ENCODE measurements at places on chromosomes 1 and 21.

DNA sequence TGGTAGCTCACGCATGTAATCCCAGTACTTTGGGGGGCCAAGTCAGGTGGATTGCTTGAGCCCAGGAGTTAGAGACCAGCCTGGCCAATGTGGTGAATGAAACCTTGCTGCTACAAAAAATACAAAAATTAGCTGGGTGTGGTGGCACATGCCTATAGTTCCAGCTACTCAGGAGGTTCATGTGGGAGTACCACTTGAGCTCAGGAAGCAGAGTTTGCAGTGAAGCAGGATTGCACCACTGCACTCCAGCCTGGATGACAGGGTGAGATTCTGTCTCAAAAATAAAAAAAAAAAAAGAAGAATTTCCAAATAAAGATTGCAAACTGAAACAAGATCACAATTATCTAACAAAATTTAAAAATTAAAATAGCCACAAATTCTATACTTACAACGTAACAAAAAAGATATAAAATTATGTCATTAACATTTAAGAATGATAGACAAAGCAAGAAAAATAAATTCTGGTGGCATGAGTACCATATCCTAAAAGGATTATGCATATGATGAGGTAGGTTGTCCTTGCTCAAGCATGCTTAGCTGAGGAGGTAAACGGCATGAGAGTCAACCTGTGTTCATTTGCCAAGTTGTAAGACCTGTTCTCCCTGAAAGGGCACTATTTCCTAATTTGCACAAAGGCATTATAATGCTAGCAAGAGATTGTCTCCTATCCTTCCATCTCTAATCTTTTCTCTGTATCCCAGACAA, 20.2 kb downstream of the IPP start:
- DNase-seq = no peak

- DNase-seq = no peak
Measured at GRCh38 chr1:55980582-55980981, 598.8 kb downstream of the PLPP3 start.

- no peak for DNase-seq
Measured at GRCh38 chr1:161502641-161503393, 2.4 kb upstream of the FCGR2A start.

DNA sequence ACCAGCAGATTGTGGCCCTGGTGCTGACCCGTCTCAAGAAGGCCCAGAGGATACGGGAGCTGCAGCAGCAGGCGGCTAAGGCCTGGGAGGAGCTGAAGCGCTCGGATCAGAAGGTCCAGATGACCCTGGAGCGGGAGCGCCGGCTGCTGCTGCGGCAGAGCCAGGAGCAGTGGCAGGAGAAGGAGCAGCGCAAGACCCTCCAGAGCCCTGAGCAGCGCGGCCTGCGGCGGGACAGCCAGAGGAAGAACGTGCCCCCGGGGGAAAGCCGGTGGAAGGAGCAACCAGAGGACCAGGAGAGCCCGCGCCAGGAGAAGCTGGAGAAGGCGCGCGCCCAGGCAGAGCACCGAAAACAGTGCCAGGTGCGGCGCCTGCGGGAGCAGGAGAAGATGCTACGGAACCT, 1.0 kb downstream of the CCDC185 start:
- DNase-seq = no peak

DNA sequence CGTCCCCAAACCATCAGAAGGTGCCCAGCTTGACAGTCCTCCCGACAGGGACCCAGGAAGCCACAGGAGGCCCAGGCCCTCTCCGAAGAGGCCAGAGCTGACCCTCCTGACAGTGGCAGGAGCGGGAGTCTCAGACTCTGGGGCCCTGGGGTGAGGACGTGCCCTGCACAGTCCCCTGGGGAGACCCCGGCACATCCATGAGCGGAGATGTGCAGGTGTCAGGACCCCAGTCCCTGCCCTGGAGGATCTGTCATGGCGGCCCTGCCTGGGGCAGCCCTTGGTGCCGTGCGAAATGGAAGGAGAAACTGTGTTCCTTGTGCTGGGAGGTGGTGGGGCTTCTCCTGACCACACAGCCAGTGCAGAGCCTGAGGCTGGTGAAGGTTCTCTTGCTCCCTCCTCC, 55.8 kb downstream of the OBSCN start:
- no peak for DNase-seq

GRCh38 chr1:147238053-147238902, 4.2 kb upstream of the CHD1L start:
- DNase-seq = no peak

- no peak for DNase-seq
Measured at GRCh38 chr1:176696109-176696508, 233.1 kb downstream of the PAPPA2 start.

GRCh38 chr1:5961601-5962000, 30.6 kb downstream of the NPHP4 start:
- DNase-seq = no peak

GRCh38 chr1:2534315-2534686, 4.2 kb upstream of the HES5 start:
- no peak for DNase-seq

GRCh38 chr1:201610858-201611257, 71.9 kb downstream of the NAV1 start:
- no peak for DNase-seq

DNA sequence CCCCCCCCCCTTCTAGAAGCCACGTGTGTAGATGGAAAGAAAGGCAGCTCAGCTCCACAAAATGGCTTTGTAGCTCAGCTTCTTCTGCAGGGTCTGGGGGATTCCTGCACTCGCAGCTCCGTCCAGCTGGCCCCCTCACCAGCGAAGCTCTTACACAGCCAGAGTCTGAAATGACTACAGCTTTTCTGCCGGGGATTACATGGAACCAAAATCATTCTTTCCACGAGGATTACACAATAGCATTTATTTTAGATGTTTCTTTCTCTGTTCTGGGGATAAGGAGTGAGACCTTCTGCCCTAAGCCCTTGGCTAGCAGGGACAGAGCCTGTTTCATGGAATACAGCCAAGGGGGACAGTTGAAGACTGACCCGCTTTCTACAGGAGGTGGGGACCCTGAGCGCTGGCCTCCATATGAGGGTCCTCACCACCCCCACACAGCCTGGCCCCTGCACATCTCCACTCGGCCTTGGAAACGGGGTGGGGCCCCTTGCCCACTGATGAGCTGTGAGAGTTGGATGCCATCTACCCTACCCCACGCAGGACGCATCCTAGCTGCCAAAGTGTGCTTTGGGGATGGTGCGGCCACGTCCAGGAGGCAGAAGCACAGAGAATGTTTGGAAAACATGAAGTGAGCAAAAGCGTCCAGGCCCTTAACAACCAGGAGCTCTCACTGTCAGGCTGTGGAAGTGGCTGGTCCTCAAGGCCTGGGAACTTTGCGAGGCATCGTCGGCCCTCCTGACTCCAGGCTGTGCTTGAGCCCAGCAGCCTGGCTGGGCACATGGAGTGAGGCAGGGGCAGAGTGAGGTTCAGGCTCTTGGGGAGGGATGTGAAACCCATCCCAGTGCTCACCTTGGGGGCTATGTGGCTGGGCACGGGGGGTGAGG, 14.5 kb downstream of the ACTRT2 start:
- no peak for DNase-seq

- DNase-seq = no peak
Measured at GRCh38 chr1:7568053-7568452, 203.0 kb upstream of the VAMP3 start.

DNA sequence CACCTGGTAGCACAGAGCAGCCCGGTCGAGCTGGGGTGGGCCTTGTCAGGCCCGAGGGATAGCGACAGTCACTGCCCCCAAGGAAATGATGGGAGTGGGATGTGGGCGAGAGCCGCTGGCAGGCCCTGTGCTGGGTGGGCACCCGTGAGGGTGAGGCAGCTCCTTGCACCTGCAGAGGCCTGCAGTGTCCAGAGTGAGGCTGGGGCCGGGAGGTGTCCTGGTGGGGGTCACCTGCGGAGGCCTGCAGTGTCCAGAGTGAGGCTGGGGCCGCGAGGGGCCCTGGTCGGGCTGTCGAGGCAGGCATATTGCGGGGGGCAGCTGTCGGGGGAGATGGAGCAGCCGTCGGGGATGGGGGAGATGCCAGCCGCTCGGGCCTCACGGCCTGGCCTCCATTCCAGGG, 49.5 kb downstream of the SLC19A1 start:
- no peak for DNase-seq

DNA sequence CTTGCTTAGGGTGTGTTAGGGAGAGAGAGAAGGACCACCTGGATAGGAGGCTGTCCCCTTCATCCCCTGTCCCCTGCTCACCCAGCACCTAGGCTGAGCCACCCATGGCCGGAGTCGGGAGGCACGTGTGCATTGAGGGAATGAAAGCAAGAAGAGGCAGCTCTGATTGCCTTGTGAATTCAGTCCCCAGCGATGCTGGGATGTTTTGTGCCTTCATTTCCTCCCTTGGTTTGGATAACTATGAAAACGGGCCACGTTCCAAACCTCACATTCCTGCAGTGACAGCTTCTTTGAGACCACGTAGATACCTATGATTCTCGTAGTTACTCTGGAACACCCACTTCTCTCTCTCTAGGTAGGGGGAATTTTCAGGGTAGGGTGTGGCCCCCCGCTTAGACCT, 67.1 kb downstream of the MAN1C1 start:
- no peak for DNase-seq

GRCh38 chr1:152089014-152089674, at the start of gene TCHHL1:
TSS of gene TCHHL1 (minus strand) at chr1:152089064. CDS start at chr1:152088143, 921 bp downstream.
- no peak for DNase-seq

GRCh38 chr1:14118691-14119485, 418.9 kb downstream of the PRDM2 start:
- no peak for DNase-seq

DNA sequence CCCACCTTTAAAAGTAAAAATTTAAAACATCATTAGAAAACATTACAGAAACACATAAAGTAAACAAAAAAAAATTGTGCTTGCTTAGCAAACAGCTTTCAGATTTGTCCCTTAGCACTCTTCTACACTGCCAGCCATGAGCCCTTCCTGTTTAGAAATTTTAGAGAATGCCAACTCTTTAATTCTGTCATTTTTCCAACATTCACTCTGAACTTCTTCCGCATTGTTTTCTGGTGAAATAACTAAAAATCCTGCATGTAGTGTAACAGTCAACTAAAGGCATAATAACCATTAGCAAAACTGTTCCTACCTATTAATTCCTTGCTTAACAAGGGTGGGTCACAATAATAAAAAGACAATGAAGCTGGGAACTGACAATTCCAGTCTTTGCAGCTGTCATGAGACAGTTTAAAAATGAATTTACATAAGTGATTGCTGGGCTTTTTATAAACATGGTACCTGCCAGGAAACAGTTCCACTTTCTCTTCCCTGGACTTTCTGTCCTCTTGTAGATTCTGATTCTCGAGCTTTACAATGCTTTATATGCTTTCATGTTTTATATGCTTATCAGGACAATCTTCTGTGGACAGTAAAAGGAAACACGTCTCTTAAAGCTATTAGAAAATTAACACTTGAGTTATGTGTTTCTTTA, 19.0 kb downstream of the GNG12 start:
- DNase-seq = no peak

GRCh38 chr1:198167436-198167934, 10.7 kb downstream of the NEK7 start:
- peak; percentile 33 for DNase-seq

DNA sequence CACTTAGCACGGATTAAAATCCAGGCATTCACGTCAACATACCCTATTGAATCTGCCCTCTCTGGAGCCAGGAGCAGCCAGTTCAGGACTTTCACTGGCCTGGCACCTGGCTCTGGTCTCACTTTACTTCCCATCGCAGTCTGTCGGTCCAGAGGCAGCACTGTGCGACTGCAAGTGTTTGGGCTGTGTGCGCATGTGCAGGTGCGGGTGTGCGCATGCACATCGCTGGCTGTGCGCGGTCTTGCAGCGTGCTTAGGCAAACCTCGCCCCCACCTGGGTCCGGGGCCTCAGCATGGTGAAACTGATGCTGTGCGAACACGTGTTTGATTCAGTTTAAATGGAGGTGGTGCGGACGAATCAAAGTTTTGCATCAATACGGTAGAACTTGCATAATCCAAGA, 38.0 kb downstream of the ATF3 start:
- DNase-seq = no peak

DNA sequence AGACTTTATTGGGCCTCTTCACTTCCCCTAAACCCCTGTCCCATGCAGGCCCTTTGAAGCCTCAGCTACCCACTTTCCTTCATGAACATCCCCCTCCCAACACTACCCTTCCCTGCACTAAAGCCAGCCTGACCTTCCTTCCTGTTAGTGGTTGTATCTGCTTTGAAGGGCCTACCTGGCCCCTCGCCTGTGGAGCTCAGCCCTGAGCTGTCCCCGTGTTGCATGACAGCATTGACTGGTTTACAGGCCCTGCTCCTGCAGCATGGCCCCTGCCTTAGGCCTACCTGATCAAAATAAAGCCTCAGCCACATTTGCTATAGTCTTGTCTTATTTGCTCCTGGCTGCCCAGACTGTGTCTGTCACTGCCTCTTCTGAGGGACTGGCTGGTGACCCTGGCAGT, 5.5 kb downstream of the GSTM4 start:
- DNase-seq = no peak

DNA sequence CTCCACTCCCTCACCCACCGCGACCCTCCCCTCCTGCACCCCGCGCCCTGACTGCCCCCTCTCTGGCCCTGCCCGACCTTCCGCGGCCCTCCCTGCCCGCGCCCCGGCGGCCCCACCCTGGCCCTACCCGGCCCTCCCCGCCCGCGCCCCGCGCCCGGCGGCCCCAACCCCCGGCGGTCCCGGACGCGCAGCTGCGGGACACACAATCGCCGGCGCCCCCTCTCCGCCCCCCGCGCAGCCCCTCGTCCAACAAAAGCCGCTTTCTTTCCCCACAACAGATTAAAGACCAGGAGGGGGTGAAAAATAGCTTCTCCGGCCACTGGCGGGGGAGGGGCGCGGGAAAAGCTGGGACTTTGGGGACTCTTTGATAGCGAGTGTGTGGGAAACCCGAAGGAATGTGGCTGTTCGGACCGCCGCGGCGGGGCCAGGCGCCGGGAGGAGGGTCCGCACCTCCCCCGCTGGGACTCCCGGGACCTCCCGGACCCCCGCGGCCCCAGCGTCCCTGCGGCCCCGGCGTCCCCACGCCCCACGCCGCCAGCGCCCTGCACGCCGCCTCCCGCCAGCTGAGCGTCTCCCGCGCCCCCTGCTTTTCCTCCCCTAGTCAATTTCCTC, 8.8 kb upstream of the ID3 start:
- no peak for DNase-seq

DNA sequence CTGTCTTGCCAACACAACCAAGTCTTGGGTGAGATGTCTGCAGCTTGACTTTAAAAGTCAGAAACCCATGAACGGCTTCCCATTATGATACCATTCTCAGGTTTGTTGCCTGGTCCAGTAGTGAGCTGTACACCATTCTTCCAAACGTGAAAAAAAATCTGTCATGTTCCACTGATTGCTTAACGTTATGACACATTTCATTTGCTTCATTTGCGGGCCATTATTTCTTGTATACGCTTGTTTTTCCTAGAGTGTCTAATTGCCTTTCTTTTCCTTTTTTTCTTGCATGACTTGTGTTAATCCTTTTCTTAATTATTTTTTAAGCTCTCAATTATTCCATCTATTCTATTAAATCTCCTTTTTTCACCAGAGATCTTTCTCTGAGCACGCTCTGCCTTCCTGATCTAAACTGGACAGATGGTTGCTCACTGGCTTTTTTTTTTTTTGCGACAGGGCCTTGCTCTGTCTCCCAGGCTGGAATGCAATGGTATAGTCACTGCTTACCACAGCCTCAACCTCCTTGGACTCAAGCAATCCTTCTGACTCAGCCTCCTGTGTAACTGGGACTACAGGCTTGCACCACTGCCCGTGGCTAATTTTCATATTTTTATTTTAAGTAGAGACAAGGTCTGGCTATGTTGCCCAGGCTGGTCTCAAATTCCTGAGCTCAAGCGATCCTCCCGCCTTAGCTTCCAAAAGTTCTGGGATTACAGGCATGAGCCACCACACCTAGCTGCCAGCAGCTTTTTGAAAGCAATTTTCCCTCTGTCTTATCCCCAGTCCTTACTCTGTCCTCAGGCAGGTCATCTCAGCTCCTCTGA, 31.7 kb upstream of the CAMTA1 start:
- no peak for DNase-seq

- no peak for DNase-seq
Measured at GRCh38 chr1:157819896-157820295, at the start of gene FCRL1. TSS of gene FCRL1 (minus strand) at chr1:157820120. CDS start at chr1:157820037, 83 bp downstream.

Measured in GM20000 (cell line).